ENCODE measurements at places on chromosomes 7 and 10. TPM values are rescaled to one million over a fixed set of nuclear protein-coding genes. Genes with fewer than 3 reads are reported as not detected.

DNA sequence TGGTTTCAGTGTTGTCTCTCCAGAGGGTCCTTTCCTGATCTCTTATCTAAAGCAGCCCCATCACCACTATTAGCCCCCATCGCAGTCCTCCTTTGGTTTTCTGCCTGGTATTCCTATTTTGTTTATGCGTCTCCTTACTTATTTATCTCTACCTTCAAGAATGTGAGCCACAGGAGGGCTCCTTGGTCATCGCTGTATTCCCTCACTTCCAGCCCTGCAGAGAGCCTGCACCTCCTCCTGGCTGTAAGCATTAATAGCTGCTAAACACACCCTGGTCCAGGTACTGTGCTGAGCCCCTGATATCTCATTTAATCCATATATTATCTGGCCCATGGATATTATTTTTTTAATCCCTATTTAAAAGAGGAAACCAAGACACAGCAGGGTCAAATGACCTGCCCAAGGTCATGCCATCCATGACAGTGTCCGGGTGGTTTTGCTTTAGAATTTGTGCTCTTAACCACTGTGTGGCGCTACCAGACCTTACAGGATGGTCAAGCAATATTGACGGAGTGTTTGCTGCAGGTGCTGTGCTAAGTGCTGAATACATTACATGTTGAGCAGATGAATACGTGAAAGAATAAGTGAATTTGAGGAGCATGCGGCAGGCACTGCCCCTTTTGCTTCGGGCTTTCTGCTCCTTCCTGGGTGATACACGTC is 227.2 kb downstream of the ADAM12 start:
- DNase-seq: no peak
- H3K27me3 ChIP-seq: no peaks in the 10 kb centered on the region
- no peaks in the 10 kb centered on the region for H3K36me3 ChIP-seq
- H3K27ac ChIP-seq: no peak overlapping the region
- H3K4me3 ChIP-seq: no peak overlapping the region

GRCh38 chr10:113273181-113274163 is 279.4 kb upstream of the HABP2 start:
- H3K4me3 ChIP-seq: no peak overlapping the region
- peak overlapping the region; percentile 76 for H3K27ac ChIP-seq
- no peaks in the 10 kb centered on the region for H3K27me3 ChIP-seq
- no peaks in the 10 kb centered on the region for H3K36me3 ChIP-seq
- DNase-seq: peak; percentile 79

GRCh38 chr7:111942450-111943081 is 263.6 kb downstream of the DOCK4 start:
- H3K4me1 ChIP-seq: no peaks in the 10 kb centered on the region
- no peak overlapping the region for H3K4me3 ChIP-seq
- peaks cover 15% of the 10 kb centered on the region for H3K36me3 ChIP-seq
- H3K27me3 ChIP-seq: no peaks in the 10 kb centered on the region
- no peak for DNase-seq
- H3K27ac ChIP-seq: no peak overlapping the region

- H3K27ac ChIP-seq: no peak overlapping the region
- no peaks in the 10 kb centered on the region for H3K27me3 ChIP-seq
- no peak overlapping the region for H3K4me3 ChIP-seq
- H3K4me1 ChIP-seq: peaks cover 19% of the 10 kb centered on the region
- DNase-seq: no peak
Observed at GRCh38 chr10:131928248-131929095, 27.7 kb downstream of the PPP2R2D start.

- peak; percentile 8 for DNase-seq
- no peak overlapping the region for H3K4me3 ChIP-seq
- no peak overlapping the region for H3K27ac ChIP-seq
- no peaks in the 10 kb centered on the region for H3K27me3 ChIP-seq
- no peaks in the 10 kb centered on the region for H3K4me1 ChIP-seq
Observed at GRCh38 chr7:88842201-88842600, 46.7 kb upstream of the TEX47 start.

- no peaks in the 10 kb centered on the region for H3K36me3 ChIP-seq
- no peaks in the 10 kb centered on the region for H3K4me1 ChIP-seq
- no peak overlapping the region for H3K4me3 ChIP-seq
Observed at GRCh38 chr10:32972460-32972859, 14.4 kb upstream of the ITGB1 start.

Gene PRR15
- 11.4 TPM for total RNA-seq

Gene THSD7A
- 8.2 TPM for total RNA-seq

- DNase-seq: no peak
- no peaks in the 10 kb centered on the region for H3K36me3 ChIP-seq
- no peaks in the 10 kb centered on the region for H3K27me3 ChIP-seq
Observed at GRCh38 chr7:22168129-22168634, 188.8 kb downstream of the RAPGEF5 start.
